Stimulated activated CD4-positive, alpha-beta T cell treated with anti-CD3 and anti-CD28 coated beads, Interleukin-12 subunit alpha, Interleukin-12 subunit beta, amount 100 ng/mL, for 4 hours (primary cell): ENCODE measurements at places on chromosomes 13 and 19.

GRCh38 chr13:93398167-93399035 is 171.8 kb downstream of the GPC6 start:
- DNase-seq: no peak

GRCh38 chr19:3270902-3271301 is 46.4 kb downstream of the CELF5 start:
- DNase-seq: peak; percentile 45

DNA sequence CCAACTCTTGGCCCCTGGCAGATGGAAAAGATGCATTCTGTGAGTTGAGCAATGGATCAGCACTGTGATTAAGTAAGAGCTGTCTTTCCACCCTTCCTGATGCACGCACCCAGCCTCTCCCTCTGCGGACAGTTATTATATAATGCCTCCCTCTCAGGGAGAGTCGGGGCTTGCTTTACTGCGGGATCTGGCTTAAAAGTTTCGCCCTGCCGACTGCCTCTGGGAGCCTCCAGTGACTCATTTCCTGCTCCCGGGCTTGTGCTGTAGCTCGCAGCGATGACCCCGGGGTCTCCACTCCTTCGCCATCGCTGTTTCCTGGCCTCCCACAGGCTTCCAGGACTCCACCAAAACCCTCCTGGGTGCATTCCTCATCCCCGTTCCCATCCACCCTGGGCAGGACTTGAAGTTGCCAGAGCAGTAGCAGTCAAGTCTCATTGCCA is 107.4 kb upstream of the SLC7A1 start:
- no peak for DNase-seq

- no peak for DNase-seq
Observed at GRCh38 chr19:52297601-52298364, 814 bp downstream of the ZNF480 start.
